Erythroblast (primary cell): ENCODE measurements at places on chromosomes 1 and 21.

GRCh38 chr1:50172299-50172698 lies 63.6 kb downstream of the ELAVL4 start:
- no peak for DNase-seq

DNA sequence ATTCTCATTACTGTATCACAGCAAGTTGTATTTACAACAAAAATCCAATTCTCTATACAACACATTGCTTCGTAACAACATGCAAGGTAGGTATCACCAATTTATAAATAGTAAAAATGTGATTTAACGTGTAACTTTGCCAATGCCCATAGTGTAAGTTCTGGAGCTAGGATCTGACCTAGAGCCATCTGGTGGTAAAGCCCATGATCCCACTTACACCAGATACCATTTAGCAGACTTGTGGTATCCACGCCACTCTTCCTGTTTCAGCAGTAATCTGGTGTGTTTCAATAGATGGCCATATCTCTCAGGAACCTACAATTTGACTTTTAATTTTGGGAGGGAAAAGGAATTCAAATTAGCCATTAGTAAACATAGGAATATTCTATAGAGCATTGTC lies 10.2 kb downstream of the SETSIP start:
- no peak for DNase-seq

DNA sequence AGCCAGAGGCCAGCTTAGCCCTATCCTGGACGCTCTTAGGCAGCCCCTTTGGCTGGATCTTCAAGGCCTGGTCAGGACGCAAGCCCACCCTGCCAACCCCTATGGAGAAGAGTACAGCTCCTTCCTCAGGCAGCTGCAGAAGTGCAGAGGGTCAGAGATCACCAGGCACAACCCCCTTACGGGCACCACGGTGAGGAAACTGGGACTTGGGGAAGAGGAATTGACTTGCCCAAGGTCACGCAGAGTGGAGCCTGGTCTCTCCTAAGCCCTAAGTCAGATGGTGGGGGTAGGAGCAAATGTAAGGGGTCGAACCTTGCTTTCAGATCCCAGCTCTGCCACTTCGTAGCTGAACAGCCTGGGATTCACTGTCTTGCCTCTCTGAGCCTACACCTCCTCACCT lies 3.7 kb downstream of the E2F2 start:
- DNase-seq, result no peak

GRCh38 chr1:30061292-30062220 lies 661.8 kb downstream of the MATN1 start:
- DNase-seq, result no peak

DNA sequence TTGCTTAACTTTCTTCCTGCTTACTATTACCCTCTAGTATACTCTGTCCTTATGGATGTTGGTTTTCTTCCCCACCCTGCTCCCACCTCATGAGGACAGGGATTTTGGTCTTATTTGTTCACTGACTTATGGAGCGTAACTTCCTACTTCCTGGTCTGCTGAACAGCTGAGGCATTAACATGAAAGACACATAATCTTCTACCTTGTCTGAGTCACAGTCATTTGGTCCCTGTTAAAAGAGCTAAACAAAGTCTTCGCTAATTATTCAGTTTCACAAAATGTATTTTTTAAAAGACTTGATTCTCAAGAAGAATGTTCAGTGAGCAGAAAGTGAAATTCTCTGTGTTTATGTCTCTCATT lies 18.5 kb downstream of the RNASEL start:
- DNase-seq, result no peak

GRCh38 chr1:228259951-228260350 lies 52.1 kb downstream of the OBSCN start:
- DNase-seq, result peak; percentile 23

GRCh38 chr1:220787069-220787619 lies 431 bp downstream of the MTARC1 start:
- DNase-seq, result peak; percentile 23

GRCh38 chr1:32755098-32755809 lies 52.7 kb upstream of the SYNC start:
- DNase-seq, result no peak

DNA sequence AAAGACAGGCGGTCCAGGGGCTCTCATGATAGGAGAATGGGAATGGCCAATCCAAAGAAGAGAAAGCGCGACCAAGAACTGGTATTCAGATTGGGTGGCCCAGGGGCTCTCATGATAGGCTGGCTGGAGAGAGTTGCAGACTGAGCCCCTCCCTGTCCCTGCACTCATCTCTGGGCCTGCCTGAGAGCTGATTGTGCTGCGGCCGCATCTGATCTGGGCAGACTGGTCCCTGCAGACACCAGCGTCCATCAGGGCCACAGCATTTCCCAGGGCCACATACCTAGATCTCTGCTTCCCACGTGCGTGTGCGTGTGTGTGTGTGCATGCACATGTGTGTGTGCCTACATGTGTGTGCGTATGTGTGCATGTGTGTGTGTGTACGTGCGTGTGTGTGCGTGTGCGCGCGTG lies 30.4 kb upstream of the MAN1C1 start:
- no peak for DNase-seq

DNA sequence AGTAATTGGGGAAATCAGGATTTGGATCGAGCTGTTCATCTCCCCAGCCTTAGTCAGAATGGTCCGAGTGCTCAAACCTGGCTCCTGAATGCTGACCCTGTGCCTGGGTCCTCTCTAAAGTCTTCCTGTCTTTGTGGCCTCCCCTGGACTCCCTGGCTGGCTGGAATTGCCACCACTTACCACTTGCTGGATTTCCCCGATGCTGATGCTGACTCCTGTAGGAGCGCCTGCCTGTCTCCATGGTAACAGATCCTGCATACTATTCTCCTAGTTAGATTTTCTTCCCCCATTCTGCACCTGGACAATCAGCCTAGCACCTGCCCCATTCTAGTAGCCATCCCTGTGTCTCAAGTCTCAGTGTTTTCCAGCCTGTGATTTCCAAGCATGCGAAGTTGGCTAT lies 382.2 kb upstream of the ESRRG start:
- no peak for DNase-seq

- DNase-seq, result no peak
Observed at GRCh38 chr1:235504122-235504493, at the start of gene B3GALNT2. B3GALNT2 (minus strand) TSS chr1:235504452; CDS start chr1:235504252, 200 bp downstream.
